Stimulated activated CD8-positive, alpha-beta memory T cell treated with anti-CD3 and anti-CD28 coated beads, Interleukin-2, amount 100 ng/mL, for 1 hour (primary cell): ENCODE measurements at places on chromosomes 16 and 17.

GRCh38 chr16:24539850-24540601 lies 660 bp downstream of the RBBP6 start:
- DNase-seq: peak; percentile 23

- DNase-seq: no peak
These were observed 75.8 kb downstream of the MRC2 start for GRCh38 chr17:62703261-62703775.

DNA sequence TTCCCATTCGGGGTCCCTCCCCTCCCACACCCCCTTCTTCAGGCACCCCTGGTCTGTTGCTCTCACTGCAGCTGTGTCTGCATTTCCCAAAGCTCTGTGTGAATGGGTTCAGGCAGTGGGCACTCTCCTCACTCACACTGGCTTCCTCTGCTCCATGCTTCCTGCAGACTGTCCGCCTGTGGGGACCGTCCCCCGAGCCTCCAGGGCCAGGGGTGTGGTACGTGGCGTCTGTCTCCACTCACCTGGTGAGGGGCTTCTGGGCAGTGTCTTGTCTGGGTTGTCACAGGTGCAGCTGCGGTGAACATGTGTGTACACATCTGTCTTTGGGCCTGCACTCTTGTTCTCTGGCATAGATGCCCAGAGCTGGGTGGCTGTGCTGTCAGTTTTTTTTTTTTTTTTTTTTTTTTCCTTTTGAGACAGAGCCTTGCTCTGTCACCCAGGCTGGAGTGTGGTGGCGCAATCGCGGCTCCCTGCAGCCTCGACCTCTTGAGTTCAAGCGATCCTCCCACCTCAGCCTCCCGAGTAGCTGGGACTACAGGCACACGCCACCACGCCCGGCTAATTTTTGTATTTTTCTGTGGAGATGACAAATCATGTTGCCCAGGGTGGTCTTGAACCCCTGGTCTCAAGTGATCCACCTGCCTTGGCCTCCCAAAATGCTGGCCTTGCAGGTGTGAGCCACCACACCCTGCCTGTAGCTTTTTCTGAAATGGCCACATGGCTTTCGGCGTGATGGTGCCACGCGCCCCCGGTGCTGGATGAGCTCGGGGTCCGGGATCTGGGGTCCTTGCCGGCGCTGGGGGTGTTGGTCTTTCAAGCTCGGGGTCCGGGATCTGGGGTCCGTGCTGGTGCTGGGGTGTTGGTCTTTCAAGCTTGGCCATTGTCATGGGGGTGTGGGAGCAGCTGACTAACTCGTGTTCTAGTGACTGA lies 56.5 kb upstream of the ZNF750 start:
- DNase-seq: no peak

GRCh38 chr17:66789093-66789492 lies 45.8 kb upstream of the CACNG5 start:
- DNase-seq: no peak

DNA sequence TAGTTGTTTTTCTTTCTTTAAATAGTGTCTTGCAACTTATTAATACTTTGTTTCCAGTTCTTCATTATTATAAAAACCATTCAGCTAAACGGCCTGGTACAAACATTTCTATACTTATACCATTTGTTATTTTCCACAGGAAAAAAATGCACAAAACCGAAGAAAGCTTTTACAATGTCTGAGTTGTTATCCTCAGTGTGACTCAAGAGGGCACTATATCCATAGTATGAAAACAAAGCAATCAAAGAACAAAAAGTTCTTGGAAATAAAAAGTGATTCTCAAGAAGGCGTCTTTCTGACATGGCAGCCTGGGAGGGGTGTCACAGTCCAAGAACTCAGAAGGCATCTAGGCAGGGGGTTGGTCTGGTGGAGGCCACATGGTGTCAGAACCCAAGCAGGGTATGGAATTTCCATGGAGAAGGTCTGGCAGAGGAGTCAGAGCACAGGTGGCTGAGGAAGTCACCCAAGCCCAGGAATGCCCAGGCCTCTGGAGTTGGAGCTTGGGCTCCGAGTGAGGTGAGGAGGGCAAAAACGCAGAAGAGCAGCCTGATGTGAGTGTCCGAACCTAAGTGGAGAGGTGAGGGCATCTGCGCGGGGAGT lies 70.9 kb upstream of the ATP2A3 start:
- no peak for DNase-seq

DNA sequence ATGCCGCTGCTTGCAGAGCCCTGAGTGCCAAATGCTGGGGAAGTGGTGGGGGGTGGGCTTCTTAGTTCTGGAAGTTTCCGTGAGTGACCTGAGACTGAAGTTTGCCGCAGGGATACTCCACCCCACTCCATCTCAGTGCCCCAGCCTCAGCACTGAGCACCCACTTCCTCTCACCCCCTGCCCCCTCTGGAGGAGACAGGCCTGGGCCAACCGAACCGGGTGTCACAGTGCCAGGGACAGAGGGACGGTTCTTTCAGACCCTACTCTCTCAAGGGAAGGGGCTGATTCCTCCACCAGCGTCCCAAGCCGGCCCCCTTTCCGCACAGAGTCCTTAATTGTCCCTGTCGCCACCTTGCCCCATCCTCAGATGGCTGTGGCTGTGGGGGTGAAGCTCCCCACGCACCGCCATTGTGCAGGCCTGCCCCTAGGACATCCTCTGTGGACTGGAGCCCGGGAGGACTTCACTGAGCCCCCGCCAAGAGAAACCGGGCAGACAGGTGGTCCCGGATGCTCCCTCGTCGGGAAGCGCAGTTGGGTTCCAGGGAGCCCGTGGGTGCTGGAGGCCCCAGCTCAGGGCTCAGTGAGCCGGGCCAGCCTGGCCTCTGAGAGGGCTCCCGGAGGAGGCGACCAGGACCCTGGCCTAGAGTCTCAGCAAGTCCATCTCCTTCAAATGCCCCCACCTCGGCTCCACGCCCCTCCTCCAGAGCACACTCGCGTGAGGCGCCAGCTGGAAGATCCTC lies 1.6 kb upstream of the KREMEN2 start:
- DNase-seq: no peak

- no peak for DNase-seq
These were observed 46.4 kb downstream of the DNAH3 start for GRCh38 chr16:21103941-21104860.

- DNase-seq: no peak
These were observed 78.7 kb downstream of the N4BP1 start for GRCh38 chr16:48531011-48531962.

GRCh38 chr17:54990118-54990517 lies 21.6 kb downstream of the STXBP4 start:
- no peak for DNase-seq

DNA sequence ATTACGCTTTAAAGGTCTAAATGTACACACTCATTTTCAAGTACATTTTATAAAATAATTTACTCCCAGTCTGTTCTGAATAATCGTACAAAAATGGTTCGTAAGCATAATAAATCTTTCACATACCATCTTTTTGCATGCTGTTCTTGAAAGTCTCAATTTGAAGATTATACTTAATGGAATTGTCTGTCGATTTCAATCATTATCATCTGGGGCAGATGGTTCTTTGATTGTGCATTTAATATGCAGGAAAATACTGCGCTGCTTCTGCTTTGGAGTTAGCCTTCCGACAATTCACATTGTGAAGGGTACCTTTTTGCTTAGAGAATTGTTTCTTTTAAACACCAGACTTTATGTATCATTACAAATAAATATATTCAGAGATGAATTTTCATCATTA lies 262.8 kb downstream of the ABCC12 start:
- DNase-seq: no peak
